Renal pelvis (tissue), 12 donors: ENCODE measurements at places on chromosomes 12 and 14. TPM values are rescaled to one million over a fixed set of nuclear protein-coding genes. Genes with fewer than 3 reads are reported as not detected.

DNA sequence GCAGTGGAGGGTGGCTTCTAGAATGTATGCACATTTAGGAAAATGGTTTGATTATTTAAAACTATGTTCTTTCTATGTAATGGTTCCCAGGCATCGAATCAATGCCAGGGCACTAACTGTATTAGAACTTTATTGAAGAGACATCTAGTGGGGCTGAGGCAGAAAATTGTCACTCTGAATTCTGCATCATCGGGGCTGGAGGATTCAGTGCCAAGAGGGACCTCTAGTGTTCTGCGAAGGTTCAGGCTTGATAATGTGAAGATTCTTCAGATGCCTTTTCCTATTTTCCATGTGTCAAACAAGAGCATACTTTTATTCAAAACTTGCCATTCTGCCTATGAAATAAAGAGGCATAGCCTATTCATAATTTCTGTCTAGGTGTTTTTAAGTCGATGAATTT is 146.3 kb downstream of the CAND1 start:
- no peak for DNase-seq

GRCh38 chr12:92520511-92520910 is 182.3 kb upstream of the PLEKHG7 start:
- no peak for DNase-seq

DNA sequence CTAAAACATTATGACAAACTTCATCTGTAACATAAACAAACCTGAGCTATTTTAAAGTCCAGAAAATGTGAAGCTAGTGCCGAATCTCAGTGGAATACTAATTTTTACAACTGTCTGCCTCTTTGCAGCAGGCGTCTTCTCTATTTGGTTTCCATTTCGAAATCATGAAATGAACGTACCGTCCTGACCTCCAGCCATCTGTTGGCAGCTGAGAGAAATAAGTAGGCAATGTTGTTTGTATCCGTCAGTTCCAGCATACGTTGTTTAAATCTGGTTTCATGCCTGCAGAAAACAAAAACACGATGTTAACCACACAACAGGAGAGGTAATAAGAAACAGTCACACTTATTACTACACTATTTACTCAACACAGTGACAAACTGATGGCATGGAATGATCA is 54.3 kb upstream of the KCNJ8 start:
- no peak for DNase-seq

- no peak for DNase-seq
Measured at GRCh38 chr12:47833591-47834012, 13.9 kb upstream of the HDAC7 start.

DNA sequence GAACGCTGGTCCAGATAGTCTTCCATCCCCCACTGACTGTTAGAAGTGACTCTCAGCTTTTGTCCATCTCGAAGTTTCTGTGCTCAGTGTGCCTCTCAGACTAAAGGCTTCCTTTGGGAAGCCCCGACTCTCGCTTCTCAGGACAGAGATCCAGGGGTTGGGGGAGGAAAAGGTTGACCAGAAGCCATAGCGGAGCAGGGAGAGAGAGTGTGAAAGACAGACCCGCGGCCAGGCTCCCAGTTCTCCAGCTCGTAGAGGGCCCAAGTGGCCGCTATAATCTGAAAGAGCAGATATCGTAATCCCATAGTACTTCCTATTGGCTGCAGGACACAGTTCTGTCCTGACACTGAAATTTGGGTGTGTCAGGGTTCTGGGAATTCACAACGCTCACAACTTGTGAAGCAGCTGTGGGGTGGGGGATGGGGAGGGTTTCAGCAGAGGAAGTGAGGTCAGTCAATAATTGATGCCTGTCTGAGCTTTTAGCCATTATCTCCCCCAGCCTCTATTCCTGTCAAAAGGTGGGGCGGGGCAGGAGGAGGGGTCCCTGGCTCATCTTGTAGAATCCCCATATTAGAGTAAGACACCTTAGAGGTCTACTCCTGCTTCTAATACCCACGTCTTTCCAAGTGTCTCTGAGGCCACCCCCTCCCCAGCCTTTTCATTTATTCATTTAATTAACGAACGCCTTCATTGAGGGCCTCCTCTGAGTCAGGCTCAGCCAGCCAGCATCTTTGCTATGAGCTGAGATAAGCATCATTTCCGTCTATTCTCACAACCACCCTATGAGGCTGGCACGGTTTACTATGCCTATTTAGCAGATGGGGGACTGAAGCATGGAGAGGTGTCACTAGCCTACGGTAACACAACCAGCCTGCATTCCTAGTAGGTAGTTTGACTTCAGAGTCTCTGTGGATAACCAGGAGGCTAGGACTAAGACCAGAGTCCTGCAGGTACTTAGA is 1.6 kb upstream of the ACVRL1 start:
- no peak for DNase-seq

The CLMN gene
- polyA plus RNA-seq: 30.6 TPM

- no peak for DNase-seq
Measured at GRCh38 chr12:124317400-124317799, 22.5 kb downstream of the RFLNA start.

DNA sequence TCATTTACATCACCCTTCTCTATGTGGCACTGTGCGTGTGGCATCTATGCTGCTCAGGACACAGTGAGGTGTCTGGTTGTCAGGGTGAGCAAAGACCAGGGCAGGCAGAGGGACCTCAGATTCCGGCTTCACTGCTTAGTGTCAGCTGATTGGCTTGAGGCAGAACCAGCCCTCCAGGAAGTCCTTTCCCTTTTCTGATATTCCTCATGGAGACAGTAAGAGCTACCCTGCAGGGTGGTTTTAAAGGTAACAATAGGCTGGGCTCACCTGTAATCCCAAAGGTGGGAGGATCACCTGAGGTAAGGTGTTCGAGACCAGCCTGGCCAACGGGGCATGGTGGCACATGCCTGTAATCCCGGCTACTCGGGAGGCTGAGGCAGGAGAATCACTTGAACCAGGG is 129.3 kb upstream of the AMIGO2 start:
- DNase-seq: no peak

- DNase-seq: no peak
Measured at GRCh38 chr12:108751821-108752220, 20.5 kb upstream of the CORO1C start.
